Upper lobe of right lung (tissue), 1 donor: ENCODE measurements at places on chromosomes 2 and 18.

GRCh38 chr2:43265001-43265400, 38.6 kb upstream of the ZFP36L2 start:
- no peak for DNase-seq

DNA sequence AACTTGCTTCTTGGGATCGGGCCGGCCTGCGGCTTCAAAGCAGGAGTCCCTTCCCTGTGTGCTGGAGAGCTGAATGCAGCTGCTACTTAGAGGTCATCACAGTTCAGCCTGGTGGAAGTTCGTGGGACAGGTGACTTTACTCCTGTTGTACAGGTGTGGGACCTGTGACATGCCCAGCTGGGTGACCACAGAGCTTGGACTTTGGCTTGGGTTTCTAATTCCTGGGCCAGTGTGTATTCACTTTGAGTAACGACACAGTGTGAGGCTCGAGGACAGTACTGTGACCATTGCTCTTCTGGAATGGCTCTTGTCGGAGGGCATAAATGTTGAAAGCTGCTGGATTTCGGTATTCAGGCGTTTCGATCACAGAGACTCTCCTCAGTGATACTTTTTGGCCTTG, 114.5 kb downstream of the STPG4 start:
- no peak for DNase-seq

- DNase-seq: no peak
These were observed 292.6 kb downstream of the FSIP2 start for GRCh38 chr2:186031229-186031628.

DNA sequence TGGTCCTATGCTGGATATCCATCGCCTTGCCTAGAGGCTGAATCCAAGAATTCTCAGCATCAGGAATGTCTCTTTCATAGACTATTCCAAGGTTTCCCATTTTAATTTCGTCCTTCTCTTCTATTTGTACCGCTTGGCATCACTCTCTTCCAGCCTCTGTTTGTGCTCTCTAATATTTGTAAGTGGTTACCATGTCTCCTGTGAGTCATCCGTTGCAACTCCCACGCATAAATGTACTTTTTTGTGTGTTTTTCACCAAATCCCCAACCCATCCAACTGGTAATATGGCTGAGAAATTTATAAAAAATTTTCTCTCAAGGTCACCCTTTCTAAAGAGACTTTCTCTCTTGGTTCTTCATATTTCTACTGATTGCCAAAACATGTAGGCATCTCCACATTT, 21.8 kb downstream of the COLEC12 start:
- DNase-seq: no peak

DNA sequence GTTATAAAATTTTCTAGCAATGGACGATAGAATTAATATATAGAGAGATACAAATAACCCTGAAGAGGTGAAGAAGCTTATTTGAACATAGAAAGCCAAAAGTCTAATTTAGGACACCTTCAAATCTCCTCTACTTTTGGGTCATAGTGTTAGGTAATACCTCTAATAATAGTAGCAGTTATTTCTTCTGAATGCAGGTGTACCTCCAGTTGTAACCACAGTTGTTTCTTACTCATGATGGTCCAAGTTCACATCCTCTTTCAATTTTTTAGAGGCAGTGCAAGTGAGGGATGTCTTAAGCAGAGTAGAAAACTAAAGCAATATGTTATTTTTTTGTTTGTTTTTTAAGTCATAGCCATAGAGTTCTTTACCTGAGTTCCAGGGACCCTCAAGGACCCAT, 429.5 kb downstream of the CCDC85A start:
- DNase-seq: no peak

DNA sequence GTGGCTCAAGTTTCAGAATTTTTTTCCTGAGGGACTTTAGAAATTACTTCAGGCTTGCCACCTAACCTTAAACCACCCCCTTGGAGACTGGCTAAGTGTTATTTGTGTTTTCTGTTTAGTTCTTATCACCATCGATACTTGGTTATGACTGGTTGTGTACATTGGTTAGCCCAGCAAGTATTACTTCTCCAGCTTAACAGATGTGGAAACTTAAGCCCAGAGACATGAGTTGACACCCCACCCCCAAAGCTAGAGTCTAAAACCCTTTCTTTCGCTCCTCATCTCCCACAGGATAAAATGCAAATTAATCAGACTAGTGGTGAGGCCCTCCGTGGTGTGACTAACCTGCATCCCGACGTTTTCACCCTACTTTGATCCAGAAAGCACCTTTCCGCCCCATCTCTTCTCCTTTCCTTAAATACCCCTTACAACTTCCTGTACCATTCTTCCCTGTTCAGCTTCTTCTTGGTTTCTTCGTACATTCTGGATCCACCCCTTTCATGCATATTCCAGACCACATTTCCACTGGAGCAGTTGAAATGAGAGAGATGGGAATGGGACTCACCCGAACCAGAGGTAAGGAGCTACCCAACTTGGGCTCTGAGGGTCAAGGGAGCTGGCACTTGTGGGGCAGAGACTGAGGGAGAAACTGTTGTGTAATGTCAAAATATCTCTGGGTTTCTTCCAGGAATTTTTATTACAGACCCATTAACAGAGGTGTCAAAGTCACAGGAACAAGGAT, 819 bp upstream of the MAP3K2 start:
- DNase-seq: no peak

GRCh38 chr2:195659982-195660890, 3.2 kb downstream of the SLC39A10 start:
- DNase-seq: no peak
